ENCODE measurements at places on chromosomes 2 and 18.

DNA sequence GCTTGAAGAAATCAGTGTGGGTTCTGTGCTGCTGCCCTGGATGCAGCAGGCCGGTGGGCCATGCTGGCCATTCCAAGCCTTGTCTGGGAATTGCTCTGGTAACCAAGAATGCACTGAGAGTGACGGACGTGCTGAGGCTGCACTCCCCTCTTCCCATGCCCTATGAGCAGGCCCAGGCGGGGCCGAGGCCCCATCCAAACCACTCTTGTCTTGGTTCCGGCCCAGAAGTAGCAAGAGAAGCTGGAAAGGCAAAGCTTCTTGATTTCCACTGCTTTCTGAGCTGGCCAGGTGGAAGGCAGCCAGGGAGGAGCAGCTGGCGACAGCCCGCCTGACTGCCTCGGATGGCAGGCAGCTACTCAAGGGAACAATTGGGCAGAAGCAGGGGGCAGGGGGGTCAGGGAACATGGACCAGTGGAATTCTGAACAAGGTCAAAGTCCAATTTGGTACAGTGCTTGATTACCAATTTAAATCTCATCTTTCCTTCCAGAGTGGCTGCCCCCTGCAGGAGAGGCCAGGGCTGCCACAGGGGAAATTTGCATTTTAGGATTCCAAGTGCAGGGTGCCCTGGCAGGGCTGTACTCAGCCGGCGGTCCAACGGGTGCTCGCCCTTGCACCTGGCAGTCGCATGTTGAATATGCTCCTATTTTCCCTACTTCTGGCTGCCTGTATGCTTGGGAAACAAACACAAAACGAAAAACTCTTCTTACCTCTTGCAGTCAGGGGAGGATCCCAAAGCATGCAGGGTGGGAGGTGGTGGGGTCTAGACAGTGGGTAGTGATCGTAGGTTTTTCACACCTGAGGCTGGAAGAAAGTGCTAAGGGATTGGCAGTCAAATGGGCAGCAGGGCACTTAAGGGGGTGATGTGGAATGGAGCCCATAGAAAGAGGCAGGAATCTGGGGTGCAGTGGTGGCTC, 67.3 kb downstream of the LIPG start:
- DNase-seq, result no peak

DNA sequence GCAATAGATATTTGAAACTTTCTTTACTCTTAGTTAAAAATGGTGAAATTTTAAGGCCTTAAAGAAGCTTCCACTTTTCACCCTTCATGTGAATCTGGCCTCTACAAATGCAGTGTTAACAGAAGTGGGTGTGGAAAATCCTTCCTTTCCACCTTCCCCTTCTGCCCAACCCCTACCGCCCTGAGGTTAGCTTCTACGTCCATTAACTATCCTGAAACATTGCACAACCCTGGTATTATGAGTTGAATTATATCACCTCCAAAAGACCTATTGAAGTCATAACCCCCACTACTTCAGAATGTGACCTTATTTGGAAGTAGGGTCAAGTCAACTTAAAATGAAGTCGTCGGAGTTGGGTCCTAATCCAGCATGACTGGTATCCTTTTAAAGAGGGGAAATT, 80.8 kb upstream of the ACSL3 start:
- no peak for DNase-seq

DNA sequence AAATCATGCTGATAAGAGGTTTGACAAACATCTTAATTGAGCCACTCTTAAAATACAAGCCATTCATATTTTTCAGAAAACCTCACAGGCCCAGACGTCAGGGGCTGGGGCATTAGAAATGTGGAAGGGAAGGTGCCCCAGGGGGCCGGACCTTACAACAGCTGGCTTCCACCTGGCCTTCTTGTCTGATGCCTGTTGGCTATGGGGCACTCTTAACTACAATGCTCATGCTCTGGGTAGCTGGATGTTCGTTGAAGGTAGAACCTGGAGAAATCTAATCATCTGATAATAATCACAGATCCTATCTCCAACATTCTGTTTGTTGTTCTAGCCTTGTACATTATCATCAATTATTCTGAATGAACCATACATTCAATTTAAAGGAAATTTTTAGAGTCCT, 156.9 kb upstream of the SOX11 start:
- DNase-seq, result no peak

DNA sequence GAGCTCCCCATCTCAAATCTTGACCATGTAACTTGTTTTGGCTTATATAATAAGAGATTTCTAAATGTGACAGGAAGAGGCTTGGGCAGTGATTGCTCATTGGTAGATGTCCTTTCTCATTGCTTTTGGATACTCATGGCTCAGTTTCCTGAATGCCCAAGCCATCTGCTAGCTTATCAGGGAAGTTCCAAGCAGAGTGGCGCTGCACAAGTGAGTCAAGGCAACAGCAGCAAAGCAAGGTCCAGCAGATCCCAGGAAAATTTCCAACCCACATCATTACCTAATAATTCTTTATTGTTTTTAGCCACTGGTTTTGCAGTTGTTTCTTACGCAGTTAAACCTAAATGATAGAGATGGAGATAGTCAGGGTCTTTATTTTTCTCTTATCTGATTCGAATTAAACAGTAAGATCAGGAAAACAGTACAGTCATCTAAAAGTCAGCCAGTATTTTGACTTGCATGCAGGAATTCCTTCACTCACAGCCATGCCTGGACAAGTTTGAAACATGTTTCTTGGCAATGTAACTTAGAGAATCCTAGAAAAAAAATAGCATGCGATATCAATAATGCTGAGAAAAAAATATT, 349.7 kb upstream of the TMEFF2 start:
- no peak for DNase-seq

Measured in activated CD4-positive, CD25-positive, alpha-beta regulatory T cell treated with anti-CD3 and anti-CD28 coated beads, Interleukin-2, amount 50 U/mL, for 16 hours (primary cell).